ENCODE measurements at places on chromosomes 1 and 21.

- DNase-seq, result no peak
These were observed 8.2 kb downstream of the VANGL1 start for GRCh38 chr1:115649964-115650363.

- no peak for DNase-seq
These were observed 53.2 kb upstream of the RAB3GAP2 start for GRCh38 chr1:220325306-220325995.

DNA sequence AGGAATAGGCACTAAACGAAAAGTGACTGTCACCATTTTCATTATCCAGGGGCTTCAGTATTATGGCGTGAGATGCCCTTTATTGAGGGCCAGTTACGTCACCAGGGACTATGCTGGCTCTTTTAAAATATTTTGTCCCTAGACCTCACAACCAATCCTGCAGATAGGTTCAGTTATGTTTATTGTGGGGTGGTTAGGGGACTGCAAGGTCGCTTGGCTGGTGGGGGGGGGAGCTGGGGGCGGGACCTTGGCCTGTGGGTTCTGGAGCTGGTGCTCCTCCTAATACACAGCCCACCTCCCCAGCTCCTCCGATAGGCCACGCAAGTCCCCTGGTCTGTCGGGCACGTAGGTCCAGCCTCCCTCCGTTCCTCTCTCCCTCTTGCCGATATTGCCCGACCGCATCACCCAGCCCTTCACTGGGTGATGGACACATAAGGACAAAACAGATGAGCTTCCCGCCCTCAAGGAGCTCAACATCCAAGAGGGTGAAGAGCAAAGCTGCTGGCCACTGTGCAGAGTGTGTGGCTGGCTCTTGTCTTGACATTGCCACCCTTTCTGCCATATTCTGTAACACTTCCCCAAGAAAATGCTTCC lies 271.8 kb downstream of the MATN1 start:
- no peak for DNase-seq

- no peak for DNase-seq
These were observed 6.0 kb upstream of the ARHGEF2 start for GRCh38 chr1:155984341-155984740.

DNA sequence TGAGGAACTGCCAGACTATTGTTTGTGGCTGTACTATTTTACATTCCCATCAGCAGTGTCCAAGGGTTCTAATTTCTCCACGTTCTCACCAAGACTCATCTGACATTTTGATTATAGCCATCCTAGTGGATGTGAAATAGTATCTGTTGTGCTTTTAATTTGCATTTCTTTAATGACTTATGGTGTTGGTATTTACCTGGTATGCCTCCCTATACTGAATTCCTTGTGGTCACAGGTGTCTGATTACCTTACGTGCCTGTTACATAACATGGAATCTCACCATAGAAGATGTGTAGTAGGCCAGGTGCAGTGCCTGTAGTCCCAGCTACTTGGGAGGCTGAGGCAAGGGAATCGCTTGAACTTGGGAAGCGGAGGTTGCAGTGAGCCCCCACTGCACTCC lies 13.5 kb downstream of the ZYG11A start:
- DNase-seq, result no peak

- DNase-seq, result no peak
These were observed 23.1 kb upstream of the NPPB start for GRCh38 chr1:11881749-11882441.

DNA sequence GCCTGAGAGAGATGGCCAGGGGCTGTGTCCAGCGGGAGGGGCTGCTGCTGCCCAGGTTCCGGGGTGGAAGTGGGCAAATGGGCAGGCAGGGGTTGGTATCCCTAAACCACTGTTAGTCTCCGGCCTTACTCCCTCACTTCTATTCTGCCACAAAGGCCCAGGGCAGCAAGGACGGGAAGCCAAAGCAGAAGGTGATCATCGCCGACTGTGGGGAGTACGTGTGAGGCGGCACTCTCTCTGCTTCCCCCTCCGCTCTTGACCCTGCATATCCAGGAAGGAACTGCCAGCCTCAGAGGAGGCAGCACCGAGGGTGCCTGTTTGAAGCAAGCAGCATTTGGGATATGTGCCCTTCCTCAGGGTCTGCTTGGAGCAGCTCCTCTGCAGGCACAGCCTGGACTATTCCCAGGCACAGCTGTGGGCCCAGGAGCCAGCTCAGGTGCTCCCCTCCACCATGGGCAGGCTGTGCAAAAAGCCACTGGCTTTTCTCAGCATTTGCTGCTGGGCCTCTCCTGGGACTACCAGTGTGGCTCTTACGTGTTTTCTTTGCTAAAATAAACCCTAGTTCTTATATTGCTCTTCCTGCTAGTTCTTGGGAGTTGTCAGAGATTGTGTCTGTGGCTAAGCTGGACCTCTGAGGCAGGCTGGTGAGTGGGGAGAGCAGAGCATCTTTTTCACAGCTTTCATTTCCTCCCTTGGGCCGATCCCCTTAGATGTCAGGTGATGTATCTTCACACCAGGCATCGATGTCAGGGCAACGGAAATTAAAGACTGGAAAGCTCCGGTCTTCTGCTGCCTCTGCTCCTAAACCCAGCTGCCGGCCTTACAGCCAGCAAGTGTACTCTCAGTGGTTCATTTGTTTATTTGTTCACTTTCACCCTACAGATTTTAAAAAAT lies 14.7 kb downstream of the PPIE start:
- no peak for DNase-seq

- no peak for DNase-seq
These were observed 64.8 kb downstream of the DHRS3 start for GRCh38 chr1:12552951-12553921.

DNA sequence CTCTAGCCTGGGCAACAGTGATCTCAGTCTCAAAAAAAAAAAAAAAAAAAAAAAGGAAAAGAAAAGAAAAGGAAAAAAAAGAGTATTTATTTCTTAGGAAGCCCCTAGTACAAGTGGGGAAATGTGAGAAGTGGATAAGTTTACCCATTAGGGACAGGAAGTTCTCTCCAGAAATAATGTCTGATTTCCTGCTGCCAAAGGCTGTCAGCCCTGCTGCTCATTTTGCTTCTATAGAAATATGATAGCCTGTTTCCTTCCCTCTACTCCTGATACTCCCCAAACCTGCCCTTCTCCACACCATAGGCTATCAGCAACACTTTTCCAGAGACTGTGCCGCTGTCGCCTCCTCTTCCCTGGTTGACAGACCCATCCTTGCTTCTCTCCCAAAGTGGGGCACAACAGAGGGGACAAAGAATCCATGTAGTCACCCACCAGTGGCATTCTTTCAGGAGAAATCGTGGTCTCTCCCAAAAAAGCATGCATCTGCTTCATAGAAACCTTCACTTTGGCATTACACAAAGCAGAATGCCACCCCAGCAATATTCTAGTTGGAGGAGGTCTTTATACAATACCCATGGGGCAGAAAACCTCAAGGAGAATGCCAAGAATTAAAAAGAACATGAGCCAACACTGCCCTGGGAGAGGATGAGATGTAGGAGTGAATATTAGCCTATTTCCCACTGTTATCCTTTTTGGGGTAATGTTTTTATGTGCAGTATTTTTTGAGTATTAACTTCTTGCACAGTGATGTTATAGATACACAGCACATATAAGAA lies 166.3 kb upstream of the NR5A2 start:
- DNase-seq, result no peak

DNA sequence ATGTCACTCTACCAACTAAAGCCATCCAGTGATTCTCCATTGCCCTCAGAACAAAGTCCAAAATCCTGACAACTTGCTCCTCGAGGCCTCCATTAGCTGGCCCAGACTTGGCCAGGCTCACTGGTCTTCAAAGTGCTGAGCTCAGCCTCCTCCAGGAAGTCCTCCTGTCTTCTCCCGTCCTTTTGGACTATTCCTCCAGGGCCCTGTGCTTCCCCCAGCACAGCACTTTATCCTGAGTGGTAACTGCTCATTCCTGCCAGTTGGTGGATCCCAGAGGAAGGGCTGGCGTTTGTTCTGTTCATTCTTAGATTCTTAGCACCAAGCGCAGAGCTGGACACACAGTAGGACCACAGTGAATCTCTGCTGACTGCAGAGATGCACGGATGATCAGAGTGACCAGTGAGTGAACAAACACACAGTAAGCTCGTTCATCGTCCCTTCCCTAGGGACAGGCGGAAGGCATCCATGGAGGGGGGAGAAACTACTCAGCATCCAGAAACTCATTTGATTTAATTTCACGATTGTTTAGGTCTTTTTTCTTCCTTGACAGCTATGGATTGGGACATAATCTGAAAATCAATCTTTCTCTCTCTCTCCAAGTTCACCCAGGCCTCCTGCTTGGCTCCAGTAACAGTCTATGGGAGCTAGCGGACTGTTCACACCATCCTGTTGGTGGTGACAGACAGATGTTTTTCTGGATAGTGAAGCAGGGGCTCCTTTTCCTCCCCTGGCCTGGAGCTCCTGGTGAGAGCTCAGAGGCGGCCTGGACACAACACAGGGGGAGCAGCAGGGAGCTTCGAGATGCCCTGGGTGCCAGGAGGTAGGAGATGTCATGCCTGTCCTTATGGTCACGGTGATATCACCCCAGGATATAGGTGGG lies 180.2 kb downstream of the PTPRU start:
- DNase-seq, result no peak

GRCh38 chr1:178486100-178487069 lies 10.4 kb downstream of the CLEC20A start:
- no peak for DNase-seq

- DNase-seq, result no peak
These were observed 32.0 kb upstream of the SLC30A1 start for GRCh38 chr1:211610779-211611556.

- no peak for DNase-seq
These were observed 56.0 kb downstream of the KCNJ15 start for GRCh38 chr21:38312822-38313221.

GRCh38 chr1:172723251-172723650 lies 64.3 kb downstream of the FASLG start:
- DNase-seq, result no peak

GRCh38 chr1:248736977-248737376 lies 18.6 kb downstream of the LYPD8 start:
- no peak for DNase-seq

DNA sequence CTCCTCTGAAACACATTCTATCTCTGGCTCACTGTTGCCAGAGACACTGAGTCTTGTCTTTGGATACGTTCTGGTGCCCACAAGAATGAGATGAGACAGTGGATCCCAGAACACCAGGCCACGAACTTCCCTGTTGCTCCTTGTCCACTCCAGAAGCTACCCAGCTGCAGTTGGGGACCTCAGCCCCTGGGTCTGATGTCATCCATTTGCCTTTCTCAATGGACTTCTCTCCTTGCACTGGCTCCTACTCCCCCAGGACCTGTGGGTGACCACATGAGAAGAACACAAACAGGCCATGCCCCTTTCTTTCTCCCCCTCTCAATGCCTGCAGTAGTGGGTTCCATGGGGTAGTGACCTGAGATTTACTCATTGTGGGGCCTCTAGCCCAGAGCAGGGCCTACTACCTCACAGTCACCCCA lies 5.9 kb downstream of the NBPF1 start:
- no peak for DNase-seq

- DNase-seq, result no peak
These were observed 94.5 kb downstream of the HUNK start for GRCh38 chr21:31967334-31967733.

GRCh38 chr1:119081700-119082099 lies 58.8 kb downstream of the WARS2 start:
- DNase-seq, result no peak

GRCh38 chr1:99814373-99814900 lies 35.7 kb upstream of the AGL start:
- no peak for DNase-seq

- no peak for DNase-seq
These were observed 769 bp downstream of the NTPCR start for GRCh38 chr1:232951180-232951579.

DNA sequence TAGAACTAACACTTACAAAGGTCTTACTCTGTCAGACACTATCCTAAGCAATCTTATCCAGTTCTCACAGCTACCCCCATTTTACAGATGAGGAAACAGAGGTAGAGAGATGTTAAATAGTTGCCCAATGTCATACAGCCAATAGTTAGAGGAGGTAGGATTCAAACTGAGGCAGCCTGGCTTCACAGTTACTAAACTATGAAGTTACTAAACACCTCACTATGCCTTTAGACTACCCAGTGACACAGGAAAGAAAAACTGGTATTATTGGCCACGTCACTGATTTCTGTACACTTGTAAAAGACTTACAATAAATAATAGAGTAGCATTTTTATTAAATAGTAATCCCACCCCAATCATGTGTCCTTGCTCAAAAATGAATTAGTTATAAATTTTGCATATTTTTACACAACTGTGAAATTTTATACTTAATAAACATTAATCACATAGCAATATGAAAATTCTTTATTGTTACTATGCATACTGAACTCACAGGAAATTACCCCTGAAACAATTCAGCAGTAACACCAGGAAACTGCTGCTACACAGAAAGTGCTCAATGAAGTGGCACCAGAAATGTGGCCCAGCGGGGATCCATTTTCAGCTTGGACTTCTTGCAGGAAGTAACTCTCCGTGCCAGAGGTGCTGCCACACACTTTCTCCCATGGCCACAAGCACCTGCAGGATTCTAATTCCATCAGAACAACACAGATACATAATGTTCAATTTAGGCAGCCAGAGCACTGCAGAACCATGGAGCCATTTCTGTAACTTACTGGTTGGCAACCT lies 69.4 kb downstream of the VAV3 start:
- no peak for DNase-seq

DNA sequence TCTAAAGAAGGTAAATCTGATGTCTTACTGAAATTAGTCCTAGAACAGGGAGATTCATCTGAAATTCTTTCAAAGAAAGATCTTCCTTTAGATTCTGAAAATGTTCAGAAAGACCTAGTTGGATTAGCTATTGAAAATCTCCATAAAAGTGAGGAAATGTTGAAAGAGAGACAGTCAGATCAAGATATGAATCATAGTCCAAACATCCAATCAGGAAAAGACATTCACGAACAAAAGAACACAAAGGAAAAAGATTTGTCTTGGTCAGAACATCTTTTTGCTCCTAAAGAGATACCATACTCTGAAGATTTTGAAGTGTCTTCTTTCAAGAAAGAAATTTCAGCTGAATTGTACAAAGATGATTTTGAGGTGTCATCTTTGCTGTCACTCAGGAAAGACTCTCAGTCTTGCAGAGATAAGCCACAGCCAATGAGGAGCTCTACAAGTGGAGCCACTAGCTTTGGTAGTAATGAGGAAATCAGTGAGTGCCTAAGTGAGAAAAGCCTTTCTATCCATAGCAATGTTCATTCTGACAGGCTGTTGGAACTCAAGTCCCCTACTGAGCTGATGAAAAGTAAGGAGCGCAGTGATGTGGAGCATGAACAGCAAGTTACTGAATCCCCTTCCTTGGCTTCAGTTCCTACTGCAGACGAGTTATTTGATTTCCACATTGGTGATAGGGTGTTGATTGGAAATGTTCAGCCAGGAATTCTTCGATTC lies 61.6 kb upstream of the QSOX1 start:
- no peak for DNase-seq

- DNase-seq, result no peak
These were observed 68.4 kb downstream of the AK5 start for GRCh38 chr1:77350012-77350770.

DNA sequence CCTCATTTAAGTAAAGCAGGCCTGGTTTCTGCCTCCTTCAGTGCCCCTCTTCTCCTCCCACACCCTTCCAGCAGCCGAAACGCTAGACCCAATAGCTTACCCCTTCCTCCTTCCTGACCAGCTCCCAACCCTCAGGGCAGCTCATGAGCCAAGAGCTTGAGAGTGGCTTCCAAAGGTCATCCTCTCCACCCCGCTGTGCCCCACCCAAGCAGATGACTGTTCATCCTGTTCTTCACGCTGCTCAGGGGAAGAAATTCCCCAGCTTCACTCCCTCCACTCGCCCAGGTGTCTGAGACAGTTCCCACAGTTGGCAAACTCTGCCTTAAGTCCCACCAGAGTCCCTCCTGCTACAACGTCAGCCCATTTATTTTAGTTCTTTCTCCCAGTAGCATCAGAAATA lies 23.4 kb downstream of the ARHGEF19 start:
- DNase-seq, result no peak

GRCh38 chr1:222216255-222216754 lies 331.6 kb downstream of the HHIPL2 start:
- no peak for DNase-seq
